ACHN (cell line): ENCODE measurements at places on chromosomes 3 and 15.

DNA sequence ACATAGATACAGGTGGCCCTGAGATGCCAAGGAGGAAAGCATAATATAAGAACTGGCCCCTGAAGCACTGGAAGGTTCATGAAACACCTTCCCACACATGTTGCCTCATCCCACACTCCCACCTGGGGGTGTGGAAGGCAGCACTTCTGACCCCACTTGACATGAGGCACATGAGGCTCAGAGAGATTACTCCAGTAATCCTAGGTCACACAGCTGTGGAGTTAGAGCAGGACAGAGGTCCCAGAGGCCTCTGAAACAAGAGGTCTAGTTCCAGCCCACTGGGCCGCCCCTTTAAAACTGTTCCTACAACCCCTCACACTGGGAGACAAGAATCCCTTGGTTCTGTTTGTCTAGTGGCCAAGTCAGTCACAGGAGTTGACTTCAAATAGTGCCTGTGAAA is 7.2 kb downstream of the SSUH2 start:
- DNase-seq: no peak

DNA sequence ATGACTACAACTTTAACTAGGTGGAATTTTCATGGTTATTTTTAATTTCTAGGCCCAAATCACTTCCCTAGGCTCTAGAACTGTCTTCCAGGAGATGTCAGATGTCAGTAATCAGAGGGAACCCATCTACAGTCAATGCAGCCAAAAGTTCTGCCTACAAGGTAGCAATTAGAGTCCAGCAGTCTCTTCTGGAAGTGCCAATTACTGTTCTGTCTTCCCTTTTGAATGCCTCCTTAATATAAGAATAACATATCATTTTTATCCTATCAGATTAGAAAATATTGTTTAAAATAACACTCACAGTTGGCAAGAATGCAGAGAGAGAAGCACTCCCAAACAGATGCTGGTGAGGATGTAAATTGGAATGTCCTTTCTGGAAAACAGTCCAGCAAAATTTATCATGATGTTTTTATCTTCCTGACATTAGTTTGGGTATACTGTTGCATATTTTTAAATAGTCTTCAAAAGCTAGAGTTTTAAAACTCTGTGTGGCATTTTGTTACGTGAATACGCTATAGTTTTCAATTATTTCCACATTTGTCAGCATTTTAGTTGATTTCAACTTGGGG is 543.7 kb downstream of the FHIT start:
- no peak for DNase-seq

DNA sequence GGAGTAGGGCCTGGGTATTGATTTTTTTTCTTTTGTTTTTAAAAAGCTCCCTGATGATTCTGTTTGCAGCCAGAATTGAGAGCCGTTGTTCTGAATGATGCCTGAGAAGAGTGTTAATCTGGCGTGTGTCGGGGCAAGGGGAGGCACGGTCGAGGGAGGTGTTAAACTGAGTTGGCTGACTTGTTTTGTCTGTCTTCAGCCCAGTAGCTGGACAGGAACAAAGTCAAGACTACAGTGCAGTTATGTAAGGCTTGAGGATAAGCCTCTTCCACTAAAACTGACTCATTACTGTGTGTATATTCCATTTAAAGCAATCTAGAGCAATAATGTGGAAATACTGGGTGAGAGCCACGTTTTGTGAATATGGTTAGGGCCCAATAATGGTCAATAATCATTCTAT is 119.0 kb upstream of the DLG1 start:
- DNase-seq: no peak

- DNase-seq: no peak
Observed at GRCh38 chr3:88132894-88133293, 16.9 kb upstream of the C3orf38 start.

DNA sequence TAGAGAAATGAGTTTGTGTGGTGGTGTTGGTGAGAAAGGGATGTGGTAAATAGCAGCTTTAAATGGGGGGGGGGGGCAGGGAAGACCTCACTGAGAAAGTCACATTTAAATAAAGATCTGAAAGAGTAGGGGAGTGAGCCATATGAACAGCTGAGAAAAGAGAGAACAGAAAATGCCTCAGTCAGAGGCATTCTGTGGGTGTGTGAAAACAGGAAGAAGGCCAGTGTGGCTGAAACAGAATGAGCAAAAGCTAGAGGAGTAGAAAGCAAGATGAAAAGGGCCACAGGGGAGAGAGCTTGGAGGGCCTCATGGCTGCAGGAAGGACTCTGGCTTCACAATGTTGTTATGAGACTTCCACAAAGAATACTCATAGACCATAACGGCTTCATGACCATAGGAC is 783.3 kb downstream of the ZPLD1 start:
- DNase-seq: no peak

- peak; percentile 70 for DNase-seq
Observed at GRCh38 chr15:91456251-91456718, 356.2 kb downstream of the SV2B start.

GRCh38 chr15:28022961-28023360 is 76.2 kb downstream of the OCA2 start:
- no peak for DNase-seq

DNA sequence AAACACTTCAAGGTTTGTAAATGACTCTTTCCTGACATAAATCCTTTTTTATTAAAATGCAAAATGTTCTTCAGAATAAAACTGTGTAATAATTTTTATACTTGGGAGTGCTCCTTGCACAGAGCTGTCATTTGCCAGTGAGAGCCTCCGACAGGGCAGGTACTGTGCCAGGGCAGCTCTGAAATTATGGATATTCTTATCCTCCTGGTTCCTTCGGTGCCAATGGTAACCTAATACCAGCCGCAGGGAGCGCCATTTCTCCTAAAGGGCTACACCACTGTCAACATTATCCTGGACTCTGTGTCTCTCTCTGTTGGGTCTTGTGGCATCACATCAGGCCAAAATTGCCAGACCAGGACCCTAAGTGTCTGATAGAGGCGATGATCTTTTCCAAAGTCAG is 33.0 kb downstream of the CHDH start:
- no peak for DNase-seq

- no peak for DNase-seq
Observed at GRCh38 chr3:178231645-178232044, 304.6 kb upstream of the KCNMB2 start.

DNA sequence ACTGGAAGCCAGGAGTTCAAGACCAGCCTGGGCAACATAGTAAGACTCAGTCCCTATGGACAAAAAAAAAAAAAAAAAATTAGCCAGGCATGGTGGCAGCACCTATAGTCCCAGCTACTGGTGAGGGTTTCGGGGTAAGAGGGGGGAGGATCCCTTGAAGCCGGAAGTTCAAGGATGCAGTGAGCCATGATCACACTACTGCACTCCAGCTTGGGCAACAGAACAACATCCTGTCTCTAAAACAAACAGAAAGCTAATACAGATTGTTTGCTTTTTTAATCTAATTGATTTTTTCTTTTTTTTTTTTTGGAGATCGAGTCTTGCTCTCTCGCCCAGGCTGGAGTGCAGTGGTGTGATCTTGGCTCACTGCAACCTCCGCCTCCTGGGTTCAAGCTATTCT is 1.6 kb upstream of the IMP3 start:
- DNase-seq: no peak

DNA sequence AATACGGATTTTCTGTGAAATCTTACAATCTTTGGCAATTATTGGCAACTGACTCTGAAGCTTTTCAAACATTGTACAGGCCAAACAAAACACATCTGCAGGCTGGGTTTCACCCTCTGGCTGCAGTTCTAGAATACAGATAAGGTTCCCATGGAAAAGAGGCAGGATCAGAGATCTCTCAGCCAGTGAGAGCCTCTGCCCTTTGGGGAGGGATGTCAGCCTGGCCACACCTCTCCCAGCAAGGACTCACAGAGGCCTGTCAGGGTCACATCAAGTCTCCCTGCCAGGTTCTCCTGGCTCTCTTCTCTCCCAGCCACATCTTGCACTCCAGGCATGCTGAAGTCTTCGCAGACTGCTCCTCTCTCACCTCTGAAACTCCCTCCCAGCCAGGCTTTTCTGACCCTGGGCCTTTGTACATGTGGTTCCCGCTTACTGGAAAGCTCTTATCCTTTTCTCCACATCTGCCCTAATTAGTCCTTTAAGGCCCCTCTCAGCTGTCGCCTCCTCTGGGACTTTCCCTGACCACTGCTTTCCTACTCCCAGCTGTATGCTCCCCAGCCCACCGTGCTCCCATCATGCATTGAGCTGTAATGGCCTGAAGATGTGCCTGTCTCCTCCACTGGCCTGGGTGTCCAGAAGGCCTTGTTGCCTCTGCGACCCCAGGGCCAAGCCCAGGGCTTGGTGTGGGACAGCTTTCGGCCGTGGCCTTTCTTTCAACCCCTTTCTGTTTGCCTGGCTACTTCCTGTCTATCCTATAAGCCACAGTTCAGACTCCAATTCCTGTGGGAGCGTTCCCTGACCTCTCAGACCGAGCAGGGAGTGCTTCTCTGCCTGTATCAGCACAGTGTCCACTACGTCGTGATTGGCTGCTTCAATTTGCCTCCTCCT is 4.3 kb downstream of the RBP1 start:
- no peak for DNase-seq
